MV-4-11 (cell line): ENCODE measurements at places on chromosomes 3 and 15.
A peak's percentile ranks its signal among the peaks of the same experiment; 100 is the strongest.

DNA sequence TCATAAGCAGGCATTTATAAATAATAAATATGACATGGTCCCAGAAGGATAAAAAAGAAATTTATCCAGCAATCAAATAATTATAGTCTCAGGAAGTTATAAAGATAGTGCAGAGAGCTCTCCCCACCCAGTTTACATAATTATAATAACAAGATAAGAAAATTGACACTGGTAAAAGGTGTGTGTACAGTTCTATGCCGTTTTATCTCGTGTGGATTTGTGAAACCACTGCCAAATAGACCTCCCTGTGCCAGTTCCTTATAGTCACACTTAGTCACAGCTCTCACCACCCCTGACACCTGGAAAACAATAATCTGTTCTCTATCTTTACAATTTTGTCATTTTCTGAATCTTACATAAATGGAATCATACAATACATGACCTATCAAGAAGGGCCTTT is 320.1 kb downstream of the KBTBD8 start:
- no peak for DNase-seq

DNA sequence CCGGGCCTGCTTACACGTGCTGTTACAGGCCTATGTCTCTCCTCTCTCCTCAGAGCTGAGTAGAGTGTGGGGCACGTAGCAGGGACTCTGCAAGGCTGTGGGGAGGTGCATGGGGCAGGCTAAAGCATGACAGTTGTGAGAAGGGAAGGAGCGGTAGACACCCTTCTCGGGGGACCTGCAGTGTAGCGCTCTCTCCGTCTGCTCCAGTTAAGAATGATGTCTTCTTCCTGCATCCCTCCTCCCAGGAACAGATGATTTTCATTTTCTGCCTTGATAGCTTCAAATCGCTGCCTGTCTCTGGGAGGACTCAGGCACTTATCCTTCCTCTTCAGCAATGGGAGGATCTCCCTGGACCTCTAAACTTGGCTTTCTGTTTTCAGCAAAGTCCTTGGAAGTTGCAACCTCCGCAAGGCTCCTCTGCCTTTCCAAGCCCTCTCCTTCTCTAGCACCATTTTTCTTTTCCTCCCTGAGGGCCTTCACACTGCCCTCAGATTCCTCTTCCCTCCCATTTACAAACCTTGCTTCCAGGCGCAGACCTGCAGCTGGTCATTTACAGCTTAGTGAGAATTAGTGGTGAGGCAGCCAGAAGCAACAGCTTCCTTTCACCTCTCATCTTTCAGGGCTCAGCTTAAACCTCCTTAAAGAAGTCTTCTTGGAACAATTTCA is 23.4 kb upstream of the TLE3 start:
- no peak for DNase-seq

GRCh38 chr3:100402256-100402655 is 917 bp downstream of the LNP1 start:
- DNase-seq: peak; percentile 14

- DNase-seq: no peak
These were observed 8.8 kb downstream of the RASGRP1 start for GRCh38 chr15:38555686-38556334.

DNA sequence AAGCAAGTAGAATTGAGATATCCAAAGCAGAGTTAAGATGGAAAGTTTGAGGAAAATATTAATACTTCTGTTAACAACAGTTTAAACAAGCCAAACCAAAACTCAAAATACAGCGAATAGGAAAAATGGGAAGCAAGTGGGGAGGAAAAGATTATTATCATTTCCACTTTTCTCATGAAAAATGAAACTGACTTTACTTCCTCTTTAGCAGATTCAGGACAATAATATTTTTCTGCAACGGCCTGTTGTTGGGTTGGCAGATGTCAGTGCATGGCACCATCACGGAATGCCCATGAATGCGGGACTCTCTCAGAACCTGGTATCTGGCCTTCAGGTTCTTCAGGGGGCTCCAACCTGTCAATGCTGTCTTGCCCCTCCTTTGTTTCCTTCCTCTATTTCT is 11.1 kb downstream of the ANKUB1 start:
- peak; percentile 87 for DNase-seq

GRCh38 chr3:53482227-53482626 is 12.2 kb upstream of the CACNA1D start:
- no peak for DNase-seq
